ENCODE measurements at places on chromosomes 7 and 10. TPM values are rescaled to one million over a fixed set of nuclear protein-coding genes. Genes with fewer than 3 reads are reported as not detected.

The HOXA11 gene
- total RNA-seq = not detected

The PHF14 gene
- 301 TPM for total RNA-seq

DNA sequence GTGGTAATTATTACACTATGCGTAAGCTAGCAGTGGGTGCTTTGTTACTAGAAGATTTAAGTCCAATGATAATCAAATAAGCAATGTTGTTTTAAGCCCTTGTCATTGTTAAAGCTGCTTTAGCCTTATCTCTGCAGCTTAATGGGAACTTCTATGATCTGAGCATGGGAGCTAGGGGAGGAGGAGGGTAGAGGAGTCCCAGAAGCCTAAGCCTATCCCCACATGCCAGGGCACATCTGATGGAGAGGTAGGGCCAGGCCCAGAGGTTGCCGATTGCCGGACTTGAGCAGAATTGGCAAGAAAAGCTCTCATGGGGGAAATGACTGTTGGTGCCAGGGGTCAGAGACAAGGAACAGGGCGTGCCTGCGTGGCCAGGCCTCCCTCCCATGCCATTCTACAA, 13.4 kb downstream of the CUBN start:
- DNase-seq = no peak

DNA sequence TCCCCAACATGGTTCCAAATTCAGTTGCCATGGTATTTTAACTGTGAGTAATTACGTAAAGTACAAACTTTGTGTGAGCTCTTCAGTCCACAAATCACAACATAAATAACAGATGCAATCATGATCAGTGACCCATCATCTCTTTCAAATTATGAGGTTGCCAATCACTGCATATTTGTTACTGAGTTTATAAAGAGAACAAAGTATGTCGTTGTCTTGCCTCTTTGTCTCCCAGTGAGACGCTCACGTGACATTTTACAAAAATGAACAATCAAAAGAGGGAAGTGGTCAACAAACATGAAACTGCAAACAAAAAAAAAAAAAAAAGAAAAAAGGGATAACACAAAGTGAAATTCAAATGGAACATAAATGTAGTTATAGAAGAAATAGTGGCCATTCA, 122.7 kb upstream of the PDSS1 start:
- DNase-seq = no peak

- no peak for DNase-seq
Measured at GRCh38 chr7:377080-378040, 87.4 kb downstream of the FOXL3 start.

- DNase-seq = no peak
Measured at GRCh38 chr7:542713-543500, 23.3 kb upstream of the PDGFA start.

All from occipital lobe (tissue), 3 donors.